ENCODE measurements at places on chromosomes 7 and 10.

- DNase-seq = no peak
Measured at GRCh38 chr10:5531558-5532306, 7.0 kb downstream of the CALML3 start.

- DNase-seq = no peak
Measured at GRCh38 chr10:103599211-103599610, 105.7 kb downstream of the NEURL1 start.

GRCh38 chr10:31830887-31831286 lies 97.7 kb downstream of the ARHGAP12 start:
- no peak for DNase-seq

DNA sequence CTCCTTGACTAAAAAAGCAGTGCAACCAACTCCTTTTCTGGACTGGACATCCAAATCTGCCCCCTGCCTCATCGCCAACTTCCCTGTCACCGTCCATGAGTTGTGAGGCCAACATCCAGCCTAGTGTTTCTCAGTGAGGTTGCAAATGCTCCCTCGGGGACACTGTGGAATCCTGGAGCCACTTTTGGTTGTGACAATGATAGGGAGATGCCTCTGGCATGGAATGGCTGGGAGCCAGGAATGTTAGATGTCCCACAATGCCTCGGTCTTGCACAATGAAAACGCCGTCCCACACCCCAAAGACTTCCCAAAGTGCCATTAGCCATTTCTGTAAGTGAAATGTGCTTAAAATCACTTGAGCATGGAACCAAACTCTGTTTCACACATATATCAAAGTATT lies 105.2 kb downstream of the OSBPL3 start:
- no peak for DNase-seq

DNA sequence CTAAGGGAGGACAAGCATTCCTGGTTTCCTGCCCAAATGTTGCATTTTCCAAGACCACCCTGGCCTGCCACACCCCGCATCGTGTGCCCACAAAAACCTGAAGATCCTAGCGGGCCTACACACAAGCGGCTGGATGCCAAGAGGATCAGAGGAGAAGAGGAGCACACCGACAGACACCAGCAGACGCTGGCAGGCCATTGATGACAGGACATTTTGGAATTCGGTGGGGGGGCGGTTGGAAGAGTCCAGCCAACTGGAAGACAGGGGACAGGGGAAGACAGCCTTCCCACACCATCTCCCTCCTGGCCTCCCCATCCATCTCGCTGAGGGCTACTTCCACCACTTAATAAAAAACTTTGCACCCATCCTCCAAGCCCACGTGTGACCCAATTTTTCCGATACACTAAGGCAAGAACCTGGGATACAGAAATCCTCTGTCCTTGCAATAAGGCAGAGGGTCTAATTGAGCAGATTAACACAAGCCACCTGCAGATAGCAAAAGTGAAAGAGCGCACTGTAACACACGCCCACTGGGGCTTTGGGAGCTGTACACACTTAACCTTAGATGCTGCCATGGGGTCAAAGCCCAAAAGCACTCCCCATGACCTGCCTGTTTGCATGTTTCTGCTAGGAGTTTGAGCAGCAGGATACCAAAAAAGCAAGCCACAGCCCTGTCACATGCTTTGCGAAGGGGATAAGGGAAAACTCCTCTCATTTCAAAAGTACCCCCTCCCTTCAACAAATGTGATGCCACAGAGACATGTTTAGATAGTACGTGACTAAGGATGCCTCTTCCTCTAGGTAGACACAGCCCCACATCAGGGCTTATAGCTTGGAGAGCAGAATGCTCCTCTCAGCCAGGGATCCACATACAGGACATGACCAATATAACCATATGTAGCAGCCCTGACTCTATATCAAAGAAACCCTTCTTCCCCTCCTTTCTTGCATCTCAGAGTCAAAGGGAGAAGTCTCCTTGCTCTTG lies 13.4 kb upstream of the SMNDC1 start:
- DNase-seq = no peak

GRCh38 chr7:83947260-83947659 lies 247.3 kb downstream of the SEMA3A start:
- peak; percentile 75 for DNase-seq

DNA sequence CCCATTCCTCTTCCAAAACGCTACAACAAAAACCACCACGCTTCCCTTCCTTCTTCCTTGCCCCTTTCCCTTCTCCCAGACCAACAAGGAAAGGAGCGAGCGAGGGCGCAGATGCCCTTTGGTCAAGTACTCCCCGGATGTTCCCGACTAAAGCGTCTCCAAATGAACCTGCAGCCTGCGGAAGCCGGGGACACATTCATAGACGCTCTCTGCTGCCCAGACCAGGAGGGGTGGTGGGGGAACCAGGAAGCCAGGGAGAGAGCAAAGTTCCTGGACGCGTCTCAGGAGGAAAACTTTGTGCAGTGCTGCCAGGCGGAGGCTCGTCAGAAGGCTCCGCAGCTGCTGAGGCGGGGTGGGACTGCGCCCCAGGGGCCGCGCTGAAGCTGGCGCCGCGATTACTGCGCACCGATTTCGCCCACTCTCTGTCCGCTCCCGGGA lies 754 bp downstream of the SEMA3D start:
- DNase-seq = no peak

DNA sequence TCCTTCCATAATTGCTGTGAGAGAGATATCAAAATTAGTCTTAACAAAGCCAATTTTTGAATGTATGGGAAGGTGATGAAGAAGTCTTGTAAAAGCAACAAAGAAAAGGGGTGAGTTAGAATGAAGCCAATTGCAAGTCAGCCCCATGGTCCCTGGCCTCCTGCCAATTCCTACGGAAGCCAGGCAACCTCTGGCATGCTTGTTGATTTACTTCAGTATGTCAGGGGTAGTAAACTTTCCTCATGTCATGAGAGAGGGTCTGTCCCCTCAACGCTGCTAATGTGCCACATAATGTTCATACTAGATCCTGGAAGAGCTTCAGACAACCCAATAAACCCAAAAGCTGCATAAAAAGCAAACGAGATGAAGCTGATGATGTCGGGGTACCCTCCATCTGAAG lies 159.1 kb upstream of the YAE1 start:
- DNase-seq = no peak

All from NAMALWA (cell line).